NCI-H748 treated with DMSO at 0.1 percent for 48 hours (cell line): ENCODE measurements at places on chromosomes 7 and 10.
A peak's percentile ranks its signal among the peaks of the same experiment; 100 is the strongest.

- no peak for DNase-seq
Observed at GRCh38 chr7:30091491-30091912, 43.3 kb upstream of the MTURN start.

- no peak for DNase-seq
Observed at GRCh38 chr7:30019387-30019786, 7.1 kb downstream of the FKBP14 start.

- peak; percentile 93 for DNase-seq
Observed at GRCh38 chr7:85630904-85631600, 444.2 kb upstream of the SEMA3D start.

DNA sequence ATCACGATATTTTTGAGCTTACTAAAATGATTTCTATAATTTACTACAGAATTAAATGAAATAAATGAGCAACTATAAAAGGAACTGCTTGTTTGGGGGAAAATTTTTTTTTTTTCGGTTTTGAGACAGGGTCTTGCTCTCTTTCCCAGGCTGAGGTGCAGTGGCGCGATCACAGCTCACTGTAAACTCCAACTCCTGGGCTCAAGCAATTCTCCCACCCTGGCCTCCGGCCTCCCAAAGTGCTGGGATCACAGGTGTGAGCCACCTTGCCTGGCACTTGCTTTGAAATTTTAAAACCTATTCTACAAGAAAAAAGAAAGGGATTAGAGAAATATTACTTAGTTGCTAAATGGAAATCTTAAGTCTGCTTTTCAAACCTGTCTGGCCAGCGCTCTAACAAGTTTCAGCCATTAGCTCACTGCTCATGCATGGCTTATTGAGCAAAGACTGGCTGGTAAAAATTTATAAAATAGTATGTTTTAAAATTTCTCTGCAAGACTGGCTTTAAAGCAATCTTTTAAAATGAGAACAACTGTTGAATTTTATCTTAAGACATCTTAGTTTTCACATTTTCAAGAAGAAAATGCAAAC is 144.0 kb downstream of the ATE1 start:
- no peak for DNase-seq

DNA sequence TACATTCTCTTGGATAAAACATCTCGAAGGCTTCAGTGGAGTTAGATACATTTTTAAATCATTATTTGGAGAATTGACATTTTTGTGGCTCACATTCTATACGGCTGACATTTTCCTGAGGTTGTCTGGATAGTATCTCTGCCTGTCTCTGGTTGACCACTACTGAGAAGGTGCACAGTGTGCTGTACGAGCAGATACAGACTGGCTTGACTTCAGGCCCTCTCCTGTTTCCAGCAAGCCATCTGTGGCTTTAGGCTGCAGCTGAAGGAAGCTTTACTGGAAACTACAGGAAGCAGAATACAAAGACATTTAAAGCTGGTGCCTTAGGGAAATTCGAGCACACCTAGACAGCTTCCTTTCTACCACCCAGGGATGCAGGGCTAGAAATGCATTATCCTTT is 39.3 kb upstream of the RSU1 start:
- DNase-seq = no peak

DNA sequence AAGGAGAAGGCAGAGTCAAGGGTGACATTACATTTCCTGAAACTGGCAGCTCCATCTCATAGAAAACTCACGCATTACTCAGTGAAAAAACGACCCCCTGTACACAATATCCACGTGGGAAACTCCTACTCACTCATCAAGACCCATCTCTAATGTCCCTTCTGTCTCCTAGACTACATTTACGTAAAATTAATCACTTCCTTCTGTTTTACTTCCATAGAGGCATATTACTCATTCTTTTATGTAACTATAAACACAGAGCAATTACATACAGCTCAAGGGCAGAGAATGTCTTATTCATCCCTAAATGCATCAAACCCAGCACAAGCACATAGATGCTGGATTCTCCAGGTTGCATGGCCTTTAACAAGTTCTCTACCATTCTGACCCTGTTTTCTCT is 281.8 kb downstream of the KCNMA1 start:
- DNase-seq = no peak
